A549 treated with CpdA at 1 μM for 4 hours (cell line): ENCODE measurements at places on chromosomes 4 and X. TPM values are rescaled to one million over a fixed set of nuclear protein-coding genes. Genes with fewer than 3 reads are reported as not detected.

Gene CLCN4
- total RNA-seq: 3.1 to 5.0 TPM (median 4.0 TPM) in 5 replicates

Gene RAI2
- total RNA-seq: 0.10 to 0.28 TPM (median 0.14 TPM) in 5 replicates

Gene MAGEC3
- not detected in 5 replicates for total RNA-seq

Gene ENPP6
- not detected in 5 replicates for total RNA-seq
